CD4-positive, alpha-beta T cell treated with Interleukin-6 at 100 ng/mL for 8 hours (primary cell): ENCODE measurements at places on chromosomes 5 and 9.

DNA sequence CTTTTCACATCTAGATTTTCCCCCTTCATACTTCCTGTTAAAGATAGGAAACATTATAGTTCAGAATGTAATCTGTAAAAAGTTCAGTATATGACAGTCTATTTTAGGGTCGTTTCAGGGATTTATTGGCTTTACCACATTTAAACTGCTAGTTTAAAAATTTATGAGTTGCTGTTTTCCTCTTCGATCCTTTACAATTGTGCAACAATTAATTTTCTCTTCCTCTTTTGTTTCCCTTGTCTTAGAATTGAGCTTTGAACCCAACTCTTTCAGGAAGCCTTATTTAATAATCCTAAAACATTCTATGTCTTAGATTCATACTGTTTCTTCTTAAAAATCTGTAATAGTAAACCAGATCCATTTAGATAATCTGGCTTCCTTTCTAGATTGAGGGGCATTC, 16.4 kb downstream of the ZSWIM6 start:
- no peak for DNase-seq

DNA sequence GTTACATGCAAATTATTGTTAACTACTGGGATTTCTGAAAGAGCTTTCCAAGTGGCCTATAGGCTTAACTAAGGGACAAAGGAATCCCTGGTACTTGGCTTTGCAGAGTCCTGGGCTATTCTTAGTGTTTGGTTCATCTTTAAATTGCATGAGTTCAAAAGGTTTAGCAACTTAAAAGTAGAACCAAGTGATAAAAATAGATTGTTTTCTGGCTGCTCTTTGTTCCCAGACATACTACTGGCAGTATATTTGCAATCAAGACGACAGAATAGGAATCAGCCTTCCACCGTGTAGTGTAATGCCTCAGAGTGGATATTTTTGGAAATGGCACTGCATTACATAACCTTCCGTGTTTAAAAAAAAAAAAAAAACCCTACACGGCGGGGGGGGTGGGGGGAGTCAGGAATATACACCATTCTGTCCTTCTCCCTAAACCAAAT, 1.0 kb downstream of the NREP start:
- no peak for DNase-seq

GRCh38 chr9:16029046-16029615, 476.3 kb downstream of the CCDC171 start:
- DNase-seq: no peak

DNA sequence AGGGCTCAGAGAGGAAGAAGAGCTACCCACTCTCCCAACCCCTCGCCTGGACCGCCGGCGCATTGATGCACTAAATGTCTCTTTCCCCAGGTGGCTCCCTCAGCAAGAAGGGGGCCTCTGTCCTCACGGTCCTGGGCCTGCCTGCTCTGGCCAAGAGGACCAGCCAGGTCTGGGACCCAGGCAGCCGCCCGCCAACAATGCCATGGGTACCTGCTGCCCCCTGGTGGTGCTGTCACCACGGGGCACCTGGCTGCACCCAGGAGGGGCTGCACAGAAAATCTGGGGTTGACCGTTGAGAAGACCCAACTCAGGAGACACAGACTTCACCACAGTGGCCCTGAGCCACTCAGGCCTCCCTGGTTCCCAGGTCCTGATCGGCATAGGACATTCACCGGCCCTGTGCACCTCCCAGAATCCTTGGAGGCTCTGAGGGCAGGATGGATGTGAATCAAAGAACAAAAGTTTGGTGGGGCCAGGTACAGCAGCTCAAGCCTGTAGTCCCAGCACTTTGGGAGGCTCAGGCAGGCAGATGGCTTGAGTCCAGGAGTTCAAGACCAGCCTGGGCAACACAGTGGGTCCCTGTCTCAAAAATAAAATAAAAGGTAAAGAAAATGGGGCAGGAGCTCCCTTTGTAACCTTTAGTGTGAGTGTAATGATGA, 2.4 kb upstream of the VAV2 start:
- peak; percentile 73 for DNase-seq

DNA sequence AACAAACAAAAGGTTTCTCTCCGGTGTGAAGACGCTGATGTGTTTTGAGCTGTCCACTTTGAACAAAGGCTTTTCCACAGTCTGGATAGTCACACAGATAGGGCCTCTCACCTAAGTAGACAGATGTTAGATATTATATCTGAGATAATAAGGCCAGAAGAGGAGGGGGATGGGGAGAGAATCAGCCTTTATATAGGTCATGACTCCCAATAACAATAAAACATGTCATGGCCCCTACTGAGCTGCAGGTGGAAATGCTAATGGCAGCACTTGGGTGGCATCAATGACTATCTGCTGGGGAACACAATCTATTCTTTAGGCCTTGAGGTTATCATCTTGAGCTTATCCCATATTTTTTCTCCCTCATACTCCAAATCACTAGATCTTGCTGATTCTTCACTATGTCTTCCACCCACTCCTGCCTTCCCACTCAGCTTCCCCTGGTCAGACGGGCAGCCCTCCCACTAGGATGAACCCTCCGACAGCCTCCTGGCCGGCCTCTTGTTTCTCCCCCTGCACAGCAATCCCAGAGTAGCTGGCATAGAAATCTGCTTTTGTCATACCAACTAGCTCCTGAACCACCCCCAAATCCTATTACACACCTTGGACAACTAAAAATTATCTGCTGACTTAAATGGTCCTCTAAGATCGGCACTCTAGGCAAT, 11.5 kb upstream of the SLC35D2 start:
- DNase-seq: no peak

DNA sequence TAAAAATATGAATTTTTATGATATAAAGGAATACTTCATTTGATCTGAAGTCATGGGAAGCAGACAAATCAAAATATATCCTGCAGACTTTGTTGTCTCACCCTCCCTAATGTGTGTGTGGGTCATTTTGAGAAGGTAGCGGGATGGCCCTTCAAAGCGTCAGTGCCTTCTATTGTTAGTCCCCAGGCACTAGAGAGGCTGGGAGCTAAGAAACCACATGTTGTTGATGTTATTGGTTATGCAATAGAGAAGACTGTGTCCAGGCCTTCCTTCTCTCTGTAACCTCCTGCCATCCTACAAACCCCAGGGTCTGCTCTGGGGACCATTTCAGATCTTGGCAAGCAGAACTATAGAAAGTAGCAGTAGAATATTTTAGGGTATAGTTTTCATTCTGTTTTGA, 94.7 kb downstream of the NLN start:
- DNase-seq: no peak

DNA sequence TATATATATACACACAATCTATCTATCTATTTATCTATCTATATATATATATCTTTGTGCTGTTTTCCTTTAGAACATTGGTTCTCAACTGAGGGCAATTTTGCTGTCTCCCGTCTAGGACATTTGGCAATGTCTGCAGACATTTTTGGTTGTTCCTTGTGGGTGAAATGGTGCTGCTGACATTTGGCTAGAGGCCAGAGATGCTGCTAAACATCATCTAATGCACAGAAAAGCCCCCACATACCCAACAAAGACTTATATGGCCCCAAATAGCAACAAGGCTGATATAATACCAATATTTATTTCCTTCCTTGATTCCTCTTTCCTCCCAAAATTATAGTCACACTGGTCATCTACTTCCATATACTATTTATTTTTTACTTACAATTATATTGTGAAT, 197.5 kb downstream of the TRPM3 start:
- DNase-seq: no peak

DNA sequence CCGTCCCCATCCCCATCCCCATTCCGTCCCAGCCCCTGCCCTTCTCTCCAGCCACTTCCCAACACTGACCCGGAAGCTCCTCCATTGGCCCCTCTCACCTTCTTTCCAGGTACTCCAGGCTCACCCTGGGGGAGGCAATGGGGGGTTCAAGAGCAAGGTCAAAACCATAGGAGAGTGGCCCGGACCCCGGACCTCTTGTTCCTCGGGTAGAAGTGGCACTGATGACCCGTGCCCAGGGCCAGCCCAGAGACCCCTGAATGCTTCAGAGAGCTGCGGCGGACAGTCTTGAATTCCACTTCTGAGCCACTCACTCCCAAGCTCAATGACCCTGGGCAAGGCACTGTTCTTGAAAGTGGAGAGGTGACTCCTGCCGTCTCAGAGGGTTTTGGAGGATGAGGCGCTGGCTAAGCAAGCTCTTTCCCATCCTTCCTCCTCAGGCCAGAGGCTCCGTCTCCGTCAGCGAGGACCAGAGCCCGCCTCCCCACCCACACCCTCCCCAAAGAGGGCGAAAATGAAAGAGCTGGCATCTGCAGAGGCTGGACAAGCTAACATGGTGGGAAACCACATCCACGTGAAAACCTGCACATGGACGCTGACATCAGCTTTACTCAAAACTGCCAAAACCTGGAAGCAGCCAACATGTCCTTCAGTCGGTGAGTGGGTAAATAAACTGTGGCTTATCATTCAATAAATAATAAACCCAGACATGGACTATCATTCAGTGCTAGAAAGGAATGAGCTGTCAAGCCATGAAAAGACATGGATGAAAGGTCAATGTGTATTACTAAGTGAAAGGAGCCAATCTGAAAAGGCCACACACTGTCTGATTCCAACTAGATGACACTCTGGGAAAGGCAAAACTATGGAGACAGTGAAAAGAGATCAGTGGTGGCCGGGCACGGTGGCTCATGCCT, 27.3 kb upstream of the PHYKPL start:
- no peak for DNase-seq
